ENCODE measurements at places on chromosomes 2 and 18. TPM values are rescaled to one million over a fixed set of nuclear protein-coding genes. Genes with fewer than 3 reads are reported as not detected.

The SLC9A4 gene
- not detected for total RNA-seq

The RUFY4 gene
- not detected for total RNA-seq

The SERPINB13 gene
- not detected for total RNA-seq

The CTAGE1 gene
- not detected for total RNA-seq

The SERPINB3 gene
- not detected for total RNA-seq

The POTEC gene
- not detected for total RNA-seq

The LBX2 gene
- not detected for total RNA-seq

The REG3A gene
- total RNA-seq: not detected

The ORC4 gene
- total RNA-seq: 32.4 TPM

The CCNYL1 gene
- 6.3 TPM for total RNA-seq

The SCN7A gene
- total RNA-seq: 50.6 TPM

The ERFE gene
- total RNA-seq: 4.2 TPM

The COL6A3 gene
- total RNA-seq: 365 TPM

The SLC11A1 gene
- total RNA-seq: 1.0 TPM

The RAB6C gene
- not detected for total RNA-seq

The ARHGAP25 gene
- 4.7 TPM for total RNA-seq

The NDUFB3 gene
- total RNA-seq: 87.7 TPM

The LYG1 gene
- 0.52 TPM for total RNA-seq

The UXS1 gene
- total RNA-seq: 17.7 TPM

The PLCD4 gene
- total RNA-seq: 27.7 TPM

The TPO gene
- total RNA-seq: not detected

The RAD51AP2 gene
- not detected for total RNA-seq

The SKOR2 gene
- not detected for total RNA-seq

The CXCR1 gene
- 0.52 TPM for total RNA-seq

The MARCO gene
- 0.52 TPM for total RNA-seq

The RETSAT gene
- total RNA-seq: 20.9 TPM

The BMP10 gene
- not detected for total RNA-seq

The HNMT gene
- 43.3 TPM for total RNA-seq

The OTX1 gene
- not detected for total RNA-seq

The UGT1A5 gene
- not detected for total RNA-seq

The RAMP1 gene
- total RNA-seq: 31.8 TPM

The TMEM37 gene
- 2.1 TPM for total RNA-seq

The DNAH6 gene
- total RNA-seq: 1.0 TPM

The HDAC4 gene
- 23.5 TPM for total RNA-seq
